Activated naive CD4-positive, alpha-beta T cell treated with anti-CD3 and anti-CD28 coated beads, Interleukin-2, amount 50 U/mL, for 72 hours (primary cell): ENCODE measurements at places on chromosomes 3 and 15. TPM values are rescaled to one million over a fixed set of nuclear protein-coding genes. Genes with fewer than 3 reads are reported as not detected.
A peak's percentile ranks its signal among the peaks of the same experiment; 100 is the strongest.

DNA sequence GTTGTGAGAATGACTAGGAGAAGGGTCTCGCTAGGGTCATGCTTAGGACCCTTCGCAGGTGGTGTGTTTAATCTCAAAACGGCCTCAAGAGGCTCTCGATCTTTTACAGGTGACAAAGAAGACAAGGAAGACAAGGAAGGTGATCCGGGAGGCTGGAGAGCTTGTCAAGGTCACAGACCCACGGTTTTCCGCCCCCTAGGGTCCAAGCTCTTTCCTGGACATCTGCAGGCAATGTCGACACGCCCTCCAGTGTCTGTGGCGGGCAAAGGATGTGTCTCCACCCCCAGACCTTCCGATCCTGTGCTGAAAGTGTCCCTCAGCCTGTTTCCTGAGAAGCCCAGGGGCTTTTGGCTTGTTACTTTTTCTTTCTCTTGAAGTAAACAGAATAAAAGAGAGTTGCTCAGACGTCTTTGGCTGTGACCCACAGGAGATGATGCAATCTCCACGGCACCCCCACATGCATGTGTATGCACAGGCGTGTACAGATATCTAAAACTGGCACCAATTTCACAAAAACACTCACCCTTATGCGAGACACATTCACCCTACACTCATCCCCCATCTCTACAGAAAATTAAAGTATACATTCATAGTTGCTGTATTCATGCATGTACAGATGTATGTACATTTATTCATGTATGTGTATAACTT lies 108.8 kb downstream of the KLF13 start:
- DNase-seq: peak; percentile 83

GRCh38 chr15:100663915-100664281 lies 61.5 kb downstream of the ASB7 start:
- DNase-seq: no peak

- DNase-seq: no peak
Measured at GRCh38 chr3:16183601-16184270, 9.3 kb downstream of the GALNT15 start.

- no peak for DNase-seq
Measured at GRCh38 chr3:192024751-192025150, 563.8 kb downstream of the PYDC2 start.

SCN5A gene
- total RNA-seq: 0.66 TPM

AMT gene
- 3.1 TPM for total RNA-seq

MYEF2 gene
- total RNA-seq: 46.4 TPM
